Aorta (tissue), 5 donors: ENCODE measurements at places on chromosomes 5 and 9. TPM values are rescaled to one million over a fixed set of nuclear protein-coding genes. Genes with fewer than 3 reads are reported as not detected.
A peak's percentile ranks its signal among the peaks of the same experiment; 100 is the strongest.

CMBL gene
- total RNA-seq = 7.5 TPM

GRCh38 chr9:122201641-122202040 is 27.1 kb downstream of the LHX6 start:
- no peak overlapping the region for H3K27ac ChIP-seq
- DNase-seq = peak; percentile 24
- no peaks in the 10 kb centered on the region for H3K27me3 ChIP-seq
- no peaks in the 10 kb centered on the region for H3K36me3 ChIP-seq

DNA sequence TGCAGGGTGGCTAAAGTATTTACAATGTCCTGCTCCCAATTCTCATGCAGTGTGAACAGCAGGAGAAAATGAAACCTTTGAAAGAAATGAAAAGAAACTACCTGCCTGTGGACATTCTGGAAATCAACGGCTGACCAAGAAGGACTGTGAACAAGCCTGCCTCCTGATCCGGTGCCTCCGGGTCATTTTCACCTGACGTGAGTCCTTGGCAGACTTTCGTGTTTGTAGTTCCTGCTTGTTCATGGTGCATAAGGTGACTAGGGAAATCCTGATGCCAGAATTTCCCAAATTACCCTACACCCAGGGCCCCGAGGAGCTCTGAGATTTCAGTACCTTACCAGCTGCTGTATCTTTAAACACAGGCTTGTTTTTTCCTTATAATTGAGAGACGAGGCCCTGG is 317.5 kb downstream of the TLE1 start:
- no peak for DNase-seq
- H3K27ac ChIP-seq = no peak overlapping the region
- H3K36me3 ChIP-seq = no peaks in the 10 kb centered on the region

- H3K36me3 ChIP-seq = no peaks in the 10 kb centered on the region
- no peak overlapping the region for H3K4me3 ChIP-seq
- H3K4me1 ChIP-seq = no peaks in the 10 kb centered on the region
- no peaks in the 10 kb centered on the region for H3K27me3 ChIP-seq
- DNase-seq = no peak
These were observed 42.8 kb upstream of the GDNF start for GRCh38 chr5:37882636-37883035.

NMUR2 gene
- total RNA-seq = not detected

- no peaks in the 10 kb centered on the region for H3K4me1 ChIP-seq
- H3K36me3 ChIP-seq = no peaks in the 10 kb centered on the region
- H3K27me3 ChIP-seq = no peaks in the 10 kb centered on the region
- no peak for DNase-seq
- no peak overlapping the region for H3K4me3 ChIP-seq
- no peak overlapping the region for H3K27ac ChIP-seq
These were observed 3.0 kb downstream of the LAMC3 start for GRCh38 chr9:131012023-131012334.

- no peak overlapping the region for H3K27ac ChIP-seq
- H3K27me3 ChIP-seq = no peaks in the 10 kb centered on the region
- no peak for DNase-seq
- no peak overlapping the region for H3K4me3 ChIP-seq
- no peaks in the 10 kb centered on the region for H3K36me3 ChIP-seq
These were observed 127.0 kb downstream of the TENT4A start for GRCh38 chr5:6840136-6840793.
